ENCODE measurements at places on chromosomes 6 and 20. TPM values are rescaled to one million over a fixed set of nuclear protein-coding genes. Genes with fewer than 3 reads are reported as not detected.

- DNase-seq, result no peak
These were observed 89.0 kb upstream of the EPB41L1 start for GRCh38 chr20:36065427-36065998.

GRCh38 chr20:23879811-23880374, 345 bp upstream of the CST5 start:
- peak; percentile 71 for DNase-seq

- peak; percentile 65 for DNase-seq
These were observed 25.3 kb upstream of the KIAA1586 start for GRCh38 chr6:57021086-57021720.

DNA sequence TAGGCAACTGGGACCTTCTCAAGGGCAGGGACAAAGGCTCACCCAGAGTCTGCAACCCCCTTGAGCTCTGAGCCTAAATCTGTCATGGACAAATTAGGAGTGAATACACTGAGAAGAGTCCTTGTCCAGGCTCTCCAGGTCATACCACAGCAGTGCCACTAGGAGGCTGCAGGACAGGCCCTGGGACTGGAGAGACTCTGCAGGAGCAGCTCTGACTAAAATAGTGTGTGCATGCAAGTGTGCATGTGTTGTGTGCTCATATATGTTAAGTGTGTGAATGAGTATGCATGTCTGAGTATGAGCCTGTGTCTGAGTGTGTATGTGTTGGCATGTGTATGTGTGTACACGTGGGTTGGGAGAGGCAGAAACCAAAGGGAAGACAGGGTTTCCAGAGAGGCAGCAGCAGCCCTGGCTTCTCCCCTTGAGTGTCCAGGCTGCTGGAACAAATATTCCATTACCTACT, 27.1 kb downstream of the MRPL14 start:
- DNase-seq, result peak; percentile 57

GRCh38 chr20:57676589-57677583, 32.9 kb downstream of the PMEPA1 start:
- DNase-seq, result no peak

DNA sequence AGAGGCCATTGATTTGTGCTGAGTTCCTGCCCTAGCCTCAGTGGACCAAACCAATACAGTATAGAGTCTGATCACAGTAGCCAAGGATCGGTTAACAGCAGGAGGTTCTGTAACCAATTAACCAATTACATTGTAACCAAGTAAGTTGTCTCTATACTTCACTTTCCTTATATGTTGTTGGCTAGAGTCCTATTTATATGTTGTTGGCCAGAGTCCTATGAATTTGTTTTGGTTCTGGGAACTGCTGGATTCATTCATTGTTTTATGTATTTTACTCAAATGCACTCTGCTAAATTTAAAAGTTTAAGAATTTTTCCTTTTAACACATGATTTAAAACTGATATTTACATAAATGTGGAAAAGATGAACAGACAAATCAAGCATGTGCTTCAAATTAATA, 597.4 kb upstream of the HS3ST5 start:
- no peak for DNase-seq

- DNase-seq, result no peak
These were observed 477.6 kb downstream of the EPM2A start for GRCh38 chr6:145257704-145258103.

DNA sequence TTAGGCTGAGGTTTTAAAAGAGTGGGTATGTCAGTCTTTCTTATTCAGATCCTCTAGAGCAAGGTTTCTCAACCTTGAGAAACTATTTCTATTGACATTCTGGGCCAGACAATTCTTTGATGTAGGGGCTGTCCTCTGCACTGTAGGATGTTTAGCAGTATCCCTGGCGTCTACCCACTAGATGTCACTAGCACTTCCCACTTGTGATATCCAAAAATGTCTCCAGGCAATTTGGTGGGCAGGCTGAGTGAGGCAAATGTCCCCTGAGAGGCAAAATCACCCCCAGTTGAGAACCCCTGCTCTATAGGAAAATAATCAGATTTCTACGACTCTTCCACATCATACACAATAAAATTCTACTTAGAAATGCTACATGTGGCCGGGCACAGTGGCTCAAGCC, 7.7 kb upstream of the ZKSCAN8 start:
- peak; percentile 63 for DNase-seq

GRCh38 chr6:92132957-92133356, 1286.4 kb downstream of the EPHA7 start:
- no peak for DNase-seq

DNA sequence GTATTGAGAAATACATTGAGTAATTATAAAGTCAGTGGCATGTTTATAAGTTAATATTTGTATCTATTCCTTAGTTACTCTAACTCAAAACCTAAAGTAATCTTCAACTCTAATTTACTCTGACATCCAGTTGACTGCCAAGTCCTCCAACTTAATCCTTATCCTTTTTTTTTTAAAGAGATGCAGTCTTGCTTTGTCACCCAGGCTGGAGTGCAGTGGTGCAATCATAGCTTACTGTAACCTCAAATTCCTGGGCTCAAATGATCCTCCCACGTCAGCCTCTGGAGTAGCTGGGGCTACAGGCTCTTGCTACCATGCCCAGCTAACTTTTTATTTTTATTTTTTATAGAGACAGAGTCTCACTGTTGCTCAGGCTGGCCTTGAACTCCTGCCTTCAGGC, 24.4 kb downstream of the PTPN1 start:
- peak; percentile 85 for DNase-seq

DNA sequence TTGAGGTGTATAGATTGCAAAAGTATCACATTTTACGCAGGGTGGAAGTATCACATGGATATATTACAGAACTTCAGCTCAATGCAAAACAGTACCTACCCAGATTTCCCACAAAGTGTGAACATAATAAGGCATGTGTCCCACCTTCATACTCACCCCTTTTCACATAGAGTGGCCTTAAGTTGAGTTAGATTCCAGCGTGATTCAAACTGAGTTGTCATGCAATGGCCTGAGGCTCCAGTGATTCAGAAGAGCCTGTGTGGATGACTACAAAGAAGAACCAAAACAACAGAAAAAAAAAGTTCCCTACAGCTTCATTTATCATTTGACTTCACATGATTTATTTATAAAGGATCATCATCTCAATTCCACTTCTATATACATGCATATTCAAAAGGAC, 309.7 kb downstream of the SLC35F1 start:
- DNase-seq, result peak; percentile 43

DNA sequence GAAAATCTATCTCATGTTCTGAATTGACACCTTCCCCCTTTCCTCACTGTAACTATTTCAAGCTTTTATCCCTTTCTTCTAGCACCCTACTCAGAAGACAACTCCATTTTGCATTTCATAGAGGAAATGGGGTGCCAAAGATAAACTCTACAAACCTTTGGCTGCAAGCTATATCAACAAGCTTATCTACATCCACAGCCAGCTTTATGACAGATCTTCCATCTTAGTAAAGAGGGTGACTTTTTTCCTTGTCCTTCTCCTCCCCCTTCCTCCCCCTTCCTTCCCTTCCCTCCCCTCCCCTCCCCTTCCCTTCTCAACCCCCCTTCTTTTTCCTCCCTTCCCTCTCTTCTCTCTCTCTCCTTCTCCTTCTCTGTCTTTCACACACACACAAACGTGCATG, 58.0 kb upstream of the OLIG3 start:
- DNase-seq, result no peak

GRCh38 chr20:46946181-46946624, 51.6 kb downstream of the EYA2 start:
- peak; percentile 38 for DNase-seq

DNA sequence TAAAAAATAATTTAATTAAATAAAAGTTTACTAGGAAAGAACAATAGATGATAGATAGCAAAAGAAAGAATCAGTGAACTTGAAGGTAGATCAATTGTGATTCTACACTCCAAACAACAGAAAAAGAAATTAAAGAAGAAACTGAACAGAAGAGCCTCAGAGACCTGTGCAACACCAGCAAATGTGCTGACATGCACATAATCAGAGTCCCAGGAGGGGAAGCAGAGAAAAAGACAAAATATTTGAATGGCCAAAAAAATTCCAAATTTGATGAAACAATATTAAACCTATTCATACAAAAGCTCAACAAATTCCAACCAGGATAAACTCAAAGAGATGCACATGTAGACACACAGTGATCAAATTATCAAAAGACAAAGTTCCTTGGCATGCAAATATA, 267.5 kb upstream of the OPRM1 start:
- no peak for DNase-seq

GRCh38 chr20:53346335-53346648, 247.3 kb downstream of the ZNF217 start:
- peak; percentile 96 for DNase-seq

GRCh38 chr6:121697921-121698320, 262.5 kb downstream of the GJA1 start:
- DNase-seq, result no peak

DNA sequence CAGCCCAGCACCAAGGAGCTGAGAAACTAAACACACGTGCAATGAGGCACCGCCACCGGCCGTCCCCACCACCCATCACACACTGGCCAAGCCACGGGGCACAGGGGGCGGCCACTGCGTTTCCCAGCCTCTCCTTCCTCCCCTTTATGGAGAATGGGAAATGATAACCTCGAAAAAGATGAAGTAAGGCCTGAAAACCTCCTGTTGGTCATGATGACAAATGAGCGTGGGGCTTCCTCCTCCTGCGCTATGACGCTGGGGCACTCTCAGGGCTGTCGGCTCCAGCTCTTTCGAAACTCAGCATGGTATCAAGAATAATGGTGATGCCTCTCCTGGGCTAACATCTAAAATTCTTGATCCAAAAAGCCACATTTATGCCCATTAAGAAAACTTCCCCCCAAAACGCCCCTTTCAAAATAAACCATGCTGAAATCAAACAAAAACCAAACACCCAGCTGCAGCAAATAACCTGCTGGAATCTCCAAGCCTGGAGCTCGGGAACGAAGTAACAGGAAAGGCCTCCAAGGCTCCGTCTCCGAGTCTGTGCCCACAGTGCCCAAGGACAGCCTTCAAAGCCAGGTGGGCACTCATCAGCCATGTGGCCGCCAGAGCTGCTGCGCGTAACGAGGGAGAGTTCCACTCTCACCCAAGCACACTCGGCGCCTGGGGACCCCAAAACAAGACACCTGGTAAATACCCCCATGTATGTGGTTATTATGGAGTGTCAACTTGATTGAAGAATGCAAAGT, 50.0 kb downstream of the TAF4 start:
- no peak for DNase-seq

- DNase-seq, result no peak
These were observed 40.2 kb downstream of the HNF4A start for GRCh38 chr20:44395461-44396340.

- no peak for DNase-seq
These were observed 286.3 kb downstream of the BTBD3 start for GRCh38 chr20:12203981-12204380.

DNA sequence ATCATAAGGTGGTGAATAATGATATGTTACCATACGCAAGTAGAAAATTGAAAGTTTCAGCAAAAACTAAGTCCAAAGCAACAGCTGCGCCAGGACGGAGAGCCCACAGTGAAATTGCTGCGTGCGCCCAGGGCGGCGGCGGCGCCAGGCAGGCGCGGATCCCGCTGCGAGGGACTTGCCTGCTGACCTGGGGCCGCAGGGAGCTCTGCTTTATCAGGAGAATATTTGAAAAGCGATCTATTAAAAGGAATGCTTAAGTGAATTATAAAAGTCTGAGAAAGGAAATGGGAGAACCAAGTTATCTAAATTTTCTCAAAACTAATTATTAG, 85.4 kb downstream of the THBS2 start:
- no peak for DNase-seq

DNA sequence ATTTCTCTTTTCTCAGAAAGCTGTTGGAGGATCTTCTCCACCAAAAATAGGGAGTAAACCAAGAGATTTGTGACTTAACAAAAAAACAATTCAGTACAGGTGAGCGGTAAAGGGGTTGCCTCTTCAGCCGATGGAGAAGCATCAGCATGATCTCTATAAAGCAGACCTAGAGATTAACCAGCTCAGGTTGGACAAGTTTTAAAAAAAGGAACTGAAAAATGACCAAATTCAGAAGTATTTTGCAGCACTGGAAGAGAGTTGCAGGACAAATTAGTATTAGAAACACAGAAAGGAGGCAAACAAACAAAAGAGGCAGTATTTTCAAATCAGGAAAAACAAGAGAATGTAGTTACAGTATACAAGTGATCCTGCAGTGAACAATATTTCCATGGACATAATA, 39.6 kb upstream of the ZNF184 start:
- DNase-seq, result no peak

DNA sequence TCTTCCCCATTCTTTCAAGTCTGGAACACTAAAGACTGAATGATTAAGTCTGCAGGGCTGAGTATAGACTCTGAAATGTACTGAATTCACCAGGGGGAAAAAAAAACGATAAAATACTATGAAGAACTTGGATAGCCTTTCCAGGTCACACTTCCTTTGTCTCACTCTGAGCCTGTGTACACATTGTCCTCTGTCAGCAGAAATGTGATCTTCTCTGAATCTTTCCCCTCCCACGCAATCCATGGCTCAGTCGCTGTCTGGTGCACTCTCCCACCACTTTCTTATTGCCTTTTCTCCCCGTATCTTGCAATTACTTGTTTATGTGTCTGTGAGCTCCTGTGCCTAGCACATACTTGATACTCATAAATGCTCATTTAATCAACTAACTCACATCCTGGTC, 212.6 kb upstream of the RSPO3 start:
- no peak for DNase-seq

- no peak for DNase-seq
These were observed 33.7 kb downstream of the SCP2D1 start for GRCh38 chr20:18847226-18847755.

DNA sequence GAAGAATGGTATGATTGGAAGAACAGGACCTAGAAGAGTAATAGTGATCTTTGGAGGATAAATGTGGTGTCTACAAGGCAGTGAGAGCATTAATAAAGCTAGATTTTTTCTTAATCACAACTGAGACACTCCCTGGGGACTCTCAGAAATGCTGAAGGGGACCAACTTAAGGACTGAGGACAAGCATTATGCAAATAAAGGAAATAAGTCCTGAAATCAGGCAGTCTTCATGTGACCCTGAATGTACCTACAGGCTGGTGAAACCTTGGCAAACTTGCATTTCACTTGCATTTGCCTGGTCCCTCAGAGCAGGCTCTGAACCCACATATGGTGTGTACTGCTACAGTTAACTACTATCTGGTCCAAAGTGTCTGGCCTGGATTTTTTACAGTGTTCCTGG, 19.3 kb upstream of the TTK start:
- DNase-seq, result no peak

DNA sequence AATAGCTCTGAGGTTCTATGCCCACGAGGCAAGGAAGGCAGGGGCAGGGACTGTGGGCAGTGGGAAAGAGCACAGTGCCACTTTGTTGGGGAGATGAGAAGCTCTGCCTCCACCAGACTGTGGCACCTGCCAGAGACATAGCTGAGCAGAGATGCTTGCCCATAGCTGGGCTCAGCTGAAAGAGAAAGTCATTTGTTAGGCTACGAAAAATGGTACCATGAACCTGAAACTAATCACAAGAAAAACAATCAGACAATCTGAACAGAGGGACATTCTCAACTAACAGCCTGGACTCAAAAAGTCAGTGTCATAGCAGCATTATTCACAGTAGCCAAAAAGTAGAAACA, 32.9 kb upstream of the TCP11 start:
- no peak for DNase-seq

NOX3 gene
- total RNA-seq, result not detected

GLP1R gene
- not detected for total RNA-seq

PKHD1 gene
- total RNA-seq, result 0.02 TPM

MEI4 gene
- total RNA-seq, result not detected

CEP162 gene
- 8.2 TPM for total RNA-seq

KIF13A gene
- 27.2 TPM for total RNA-seq

PHACTR1 gene
- total RNA-seq, result 1.2 TPM

KIAA1755 gene
- 3.8 TPM for total RNA-seq

NOTCH4 gene
- 2.2 TPM for total RNA-seq

MOXD1 gene
- total RNA-seq, result 207 TPM

NR2E1 gene
- 1.2 TPM for total RNA-seq

STX11 gene
- total RNA-seq, result 0.71 TPM

All from M059J (cell line).